Right ventricle myocardium superior (tissue), 1 donor: ENCODE measurements at places on chromosomes 6 and 20.

DNA sequence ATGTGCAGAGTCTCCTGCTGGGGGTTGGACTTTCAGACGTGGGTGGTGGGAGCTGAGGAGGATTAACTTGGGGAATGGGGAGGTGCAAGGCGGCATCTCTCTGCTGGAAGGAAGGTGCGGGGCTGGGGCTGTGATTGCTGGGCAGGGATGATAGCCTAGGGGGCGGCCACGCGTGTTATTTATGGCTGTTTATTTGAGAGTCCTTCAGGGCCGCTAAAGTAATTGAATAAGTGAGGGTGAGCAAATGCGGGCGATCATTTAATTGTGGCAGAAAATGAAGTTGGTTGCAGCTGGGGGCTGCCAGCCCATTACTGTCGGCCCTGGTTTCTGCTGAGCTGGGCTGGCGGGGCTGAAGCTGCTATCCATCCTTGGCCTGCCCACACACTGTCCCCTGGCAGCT, 7.5 kb upstream of the IP6K3 start:
- no peak for DNase-seq

DNA sequence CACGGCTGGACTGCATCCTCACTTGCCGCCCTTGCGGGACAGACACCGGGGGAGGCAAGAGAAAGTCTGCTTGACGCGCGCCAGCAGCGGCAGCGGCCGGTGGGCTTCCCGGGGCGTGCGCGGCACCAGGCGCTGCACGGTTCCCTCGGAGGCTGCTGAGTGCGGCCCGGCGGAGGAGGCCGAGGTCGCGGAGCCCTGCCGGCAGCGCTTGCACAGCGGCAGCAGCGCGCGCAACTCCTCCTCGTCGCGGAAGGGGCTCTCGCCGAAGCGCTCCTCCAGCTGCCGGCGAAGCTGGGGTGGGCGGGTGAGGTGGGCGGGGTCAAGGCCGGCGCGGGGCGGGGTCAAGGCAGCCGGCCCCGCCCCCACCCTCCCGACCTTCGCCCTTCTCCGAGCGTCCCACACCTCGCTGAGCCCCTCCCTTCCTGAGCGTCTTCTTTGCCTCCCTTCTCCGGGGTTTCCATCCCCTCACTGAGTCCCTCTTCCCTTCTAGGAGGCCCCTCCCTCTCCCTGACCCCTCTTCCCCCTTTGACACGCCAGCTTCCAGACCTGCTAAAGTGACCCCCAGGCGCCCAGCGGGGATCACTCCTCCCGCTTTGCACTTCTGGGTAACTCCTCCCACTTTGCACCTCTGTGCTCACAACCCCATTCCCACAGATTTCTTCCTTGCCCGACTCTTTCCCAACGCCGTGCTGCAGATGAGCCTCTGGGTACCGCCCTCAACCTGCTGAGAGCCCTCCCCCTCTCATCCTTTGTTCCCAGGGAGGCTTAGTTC, 8.8 kb downstream of the DUSP15 start:
- DNase-seq, result peak; percentile 72

- no peak for DNase-seq
Observed at GRCh38 chr6:84501315-84501714, 263.1 kb downstream of the TBX18 start.

- DNase-seq, result no peak
Observed at GRCh38 chr6:26485112-26485780, 14.9 kb upstream of the BTN1A1 start.

- peak; percentile 68 for DNase-seq
Observed at GRCh38 chr6:39865011-39865888, 69.0 kb downstream of the MOCS1 start.

GRCh38 chr6:7677229-7677628, 48.7 kb upstream of the BMP6 start:
- DNase-seq, result no peak

GRCh38 chr6:119176445-119176844, 98.0 kb upstream of the FAM184A start:
- DNase-seq, result no peak

- DNase-seq, result no peak
Observed at GRCh38 chr6:166143011-166143410, 24.6 kb downstream of the TBXT start.

DNA sequence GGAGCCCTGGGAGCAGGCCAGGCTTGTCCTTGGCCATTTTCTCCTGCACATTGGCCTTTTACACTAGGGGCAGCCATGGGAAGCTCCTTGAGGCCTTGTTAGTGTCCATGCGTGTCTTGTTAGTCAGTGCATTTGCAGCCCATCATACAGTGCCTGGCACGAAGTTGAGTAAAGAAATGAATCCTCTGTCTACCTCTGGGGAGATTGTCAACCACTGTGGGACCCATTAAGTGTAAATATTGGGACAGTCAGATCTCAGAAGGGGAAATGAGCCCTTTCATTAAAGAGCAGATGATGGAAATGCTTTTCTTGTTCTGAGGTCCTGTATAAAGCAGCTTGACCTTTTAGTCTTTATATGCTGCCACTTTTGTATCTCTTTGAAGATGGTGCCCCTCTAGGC, 33.9 kb downstream of the SOBP start:
- DNase-seq, result no peak

GRCh38 chr20:15942130-15942529, 631.1 kb downstream of the KIF16B start:
- DNase-seq, result no peak

DNA sequence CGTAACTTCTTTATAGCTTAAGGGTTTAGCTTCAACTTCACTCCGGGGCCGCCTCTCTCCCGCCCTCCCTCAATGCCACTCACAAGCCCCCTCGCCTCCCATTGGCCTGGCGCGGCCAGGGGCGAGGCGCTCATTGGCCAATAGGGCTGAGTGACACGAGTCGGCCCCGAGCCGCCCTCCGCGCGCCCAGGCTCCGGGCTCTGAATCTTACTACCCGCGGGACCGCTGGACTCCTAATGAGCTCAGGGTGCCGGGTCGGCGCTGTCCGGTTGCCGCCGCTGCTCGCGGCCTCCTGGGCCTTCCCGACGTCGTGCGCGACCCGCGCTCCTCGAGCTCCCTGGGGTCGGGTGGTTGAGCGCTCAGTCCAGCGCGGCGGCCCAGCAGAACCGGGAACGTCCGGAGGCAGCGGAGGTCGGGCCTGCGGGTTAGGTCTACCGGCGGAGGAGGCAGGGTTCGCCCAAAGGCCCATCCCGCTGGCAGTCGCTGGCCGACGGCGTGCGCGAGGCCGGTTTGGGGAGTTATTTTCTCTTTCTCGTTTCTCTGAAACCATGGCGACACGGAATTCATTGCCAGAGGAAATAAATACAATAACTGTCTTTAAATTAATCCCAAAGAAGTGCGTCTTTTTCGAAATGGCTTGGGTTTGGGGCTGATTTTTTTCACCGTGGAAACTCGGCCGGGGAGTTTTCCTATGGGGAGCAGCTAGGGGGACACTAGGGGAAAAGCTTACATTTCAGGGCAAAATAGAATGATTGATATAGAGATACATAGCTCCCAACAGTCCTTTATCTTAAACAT, at the start of gene SIM1:
SIM1 (minus strand) TSS at position 19 of the 798 bp plus-strand sequence. CDS start 1,453 bp downstream, outside the sequence.
- DNase-seq, result peak; percentile 66

GRCh38 chr6:157361886-157362285, 19.1 kb upstream of the ZDHHC14 start:
- no peak for DNase-seq

DNA sequence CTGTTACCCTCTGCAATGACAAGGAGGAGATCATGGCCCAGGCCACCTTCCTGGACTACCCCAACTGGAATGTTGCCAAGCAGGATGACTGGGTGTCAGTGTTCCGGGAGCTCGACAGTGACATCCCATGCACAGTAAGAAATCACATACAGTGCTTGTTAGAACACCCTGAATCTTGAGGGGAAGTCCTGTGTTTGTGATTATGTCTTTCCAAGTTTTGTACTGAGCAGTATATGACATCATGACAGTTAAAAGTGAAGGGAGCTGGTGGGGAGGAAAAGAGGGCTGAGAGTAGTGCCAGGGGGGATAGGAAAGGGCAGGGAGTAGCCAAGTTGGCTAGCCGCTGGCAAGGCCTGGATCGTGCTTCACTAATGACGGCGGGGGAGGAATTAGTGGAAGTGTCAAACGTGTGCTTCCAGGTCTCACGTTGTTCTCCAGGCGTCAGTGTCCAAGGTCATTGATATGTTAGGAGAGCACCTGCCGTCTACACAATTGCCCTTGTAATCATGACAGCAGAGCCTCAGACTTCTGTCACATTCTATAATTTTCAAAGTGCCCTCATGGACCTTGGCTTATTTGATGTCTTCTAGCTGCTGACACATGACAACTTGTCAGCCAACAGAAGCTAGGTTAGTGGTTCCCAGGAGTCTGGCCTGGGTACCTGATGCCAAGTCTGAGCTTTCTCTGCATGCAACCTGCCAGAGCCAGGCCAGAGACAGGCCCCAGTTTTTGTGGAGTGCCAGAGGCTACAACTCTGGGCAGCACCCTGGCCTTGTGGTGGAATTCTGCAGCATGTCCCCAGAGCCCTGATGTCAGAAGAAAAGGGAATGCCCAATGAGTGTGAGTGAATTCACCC, 18.8 kb downstream of the CFAP61 start:
- no peak for DNase-seq
